Panc1 (cell line): ENCODE measurements at places on chromosomes 5 and 9.
A peak's percentile ranks its signal among the peaks of the same experiment; 100 is the strongest.

- no peak for DNase-seq
Observed at GRCh38 chr5:7464182-7464581, 68.2 kb downstream of the ADCY2 start.

GRCh38 chr5:159262859-159263568 lies at the start of gene UBLCP1:
UBLCP1 (plus strand) TSS chr5:159263290; CDS start chr5:159268916, 5,626 bp downstream.
- DNase-seq = peak; percentile 85

GRCh38 chr9:101468116-101468515 lies 32.5 kb upstream of the ALDOB start:
- no peak for DNase-seq

DNA sequence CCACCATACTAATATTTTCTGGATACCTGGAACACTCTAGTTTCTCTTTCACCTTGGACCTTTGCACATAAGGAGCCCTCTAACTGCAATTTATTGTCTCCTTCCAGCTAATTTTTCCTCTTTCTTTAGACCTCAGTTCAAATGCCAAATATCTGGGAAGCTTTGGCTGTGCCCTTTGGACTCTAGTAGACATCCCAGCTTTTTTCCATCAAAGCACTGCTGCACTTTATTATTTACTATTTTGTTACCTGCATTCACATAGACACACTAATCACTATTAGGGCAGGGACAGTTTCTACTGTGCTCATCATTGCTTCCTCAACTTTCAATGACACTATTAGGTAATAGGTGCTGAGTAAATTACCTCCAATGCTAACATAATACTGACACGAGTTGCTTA lies 2.1 kb downstream of the RIGI start:
- DNase-seq = no peak

- no peak for DNase-seq
Observed at GRCh38 chr5:178083922-178084321, 29.4 kb upstream of the N4BP3 start.

DNA sequence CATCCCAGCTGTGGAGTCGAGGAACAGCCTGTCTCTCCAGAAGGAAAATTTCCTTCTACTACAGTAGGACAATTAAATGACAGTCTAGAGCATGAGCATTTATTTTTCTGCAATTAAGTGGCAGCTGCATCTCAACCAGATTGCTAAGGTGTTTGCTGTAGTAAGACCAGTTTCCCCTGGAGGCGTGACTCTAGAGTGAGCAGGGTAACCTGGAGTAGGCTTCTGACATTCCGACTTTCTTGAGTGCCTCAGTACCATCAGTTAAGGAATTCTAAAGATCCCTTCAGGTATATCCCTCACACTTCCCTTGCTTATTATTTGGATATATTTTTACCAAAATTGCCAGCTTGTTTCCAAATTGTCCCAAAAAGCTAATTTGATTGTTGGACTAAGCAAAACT lies 59.2 kb upstream of the IRX2 start:
- no peak for DNase-seq

- DNase-seq = no peak
Observed at GRCh38 chr5:88823201-88823600, 59.8 kb downstream of the MEF2C start.

DNA sequence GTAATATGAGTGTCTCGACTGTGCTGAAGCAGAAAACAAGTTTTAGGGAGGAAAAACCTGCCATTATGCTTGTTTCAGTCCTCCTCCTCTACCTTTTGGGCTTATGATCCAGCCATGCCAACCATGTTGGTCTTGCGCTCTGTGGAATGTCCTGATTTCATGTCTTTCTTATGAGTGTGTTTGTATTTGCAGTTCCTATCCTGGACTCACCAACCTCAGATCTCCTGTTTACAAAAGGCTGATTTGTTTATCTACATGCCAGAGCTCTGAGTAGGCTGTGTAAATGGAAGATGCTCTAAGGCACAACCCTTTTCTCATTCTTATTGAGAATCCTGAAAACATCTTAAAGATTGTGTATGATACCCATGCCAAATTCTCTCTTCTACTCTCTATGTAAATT lies 138.6 kb downstream of the ARHGEF28 start:
- peak; percentile 92 for DNase-seq

DNA sequence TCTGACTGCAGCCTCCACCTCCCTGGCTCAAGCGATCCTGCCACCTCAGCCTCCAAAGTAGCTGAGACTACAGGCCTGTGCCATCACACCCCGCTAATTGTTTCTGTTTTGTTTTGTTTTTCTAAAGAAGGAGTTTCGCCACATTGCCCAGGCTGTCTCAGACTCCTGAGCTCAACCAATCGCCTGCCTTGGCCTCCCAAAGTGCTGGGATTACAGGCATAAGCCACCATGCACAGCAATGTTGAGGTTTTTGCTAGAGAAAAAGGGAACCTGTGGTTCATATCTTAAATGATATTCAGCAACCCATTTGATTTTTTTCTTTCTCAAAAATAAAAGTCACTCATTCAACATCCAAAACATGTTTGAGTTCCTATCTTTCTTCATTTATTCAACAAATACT lies 20.4 kb upstream of the DELE1 start:
- DNase-seq = no peak

DNA sequence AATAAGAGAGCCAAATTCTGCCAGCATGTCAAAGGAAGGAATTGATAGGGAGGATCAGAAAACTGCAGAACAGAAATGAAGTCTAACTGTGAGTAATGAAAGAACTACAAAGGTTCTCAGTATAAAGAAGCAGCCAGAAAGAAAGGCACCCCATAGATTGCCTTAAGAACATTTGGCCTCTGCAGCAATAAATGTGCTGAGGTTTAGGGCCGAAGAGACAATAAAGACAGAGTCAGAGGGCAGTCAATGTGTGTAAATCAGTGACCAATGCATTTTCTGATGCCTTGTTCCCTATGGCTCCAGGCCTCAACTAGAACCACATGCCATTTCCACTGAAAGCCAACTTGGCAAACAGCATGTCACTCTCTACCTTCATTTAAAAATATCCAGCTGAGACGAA lies 281.0 kb downstream of the HINT1 start:
- no peak for DNase-seq

GRCh38 chr5:168578538-168579487 lies at the start of gene PANK3:
PANK3 (minus strand) TSS chr5:168579368; CDS start chr5:168579283, 85 bp downstream.
- peak; percentile 32 for DNase-seq

DNA sequence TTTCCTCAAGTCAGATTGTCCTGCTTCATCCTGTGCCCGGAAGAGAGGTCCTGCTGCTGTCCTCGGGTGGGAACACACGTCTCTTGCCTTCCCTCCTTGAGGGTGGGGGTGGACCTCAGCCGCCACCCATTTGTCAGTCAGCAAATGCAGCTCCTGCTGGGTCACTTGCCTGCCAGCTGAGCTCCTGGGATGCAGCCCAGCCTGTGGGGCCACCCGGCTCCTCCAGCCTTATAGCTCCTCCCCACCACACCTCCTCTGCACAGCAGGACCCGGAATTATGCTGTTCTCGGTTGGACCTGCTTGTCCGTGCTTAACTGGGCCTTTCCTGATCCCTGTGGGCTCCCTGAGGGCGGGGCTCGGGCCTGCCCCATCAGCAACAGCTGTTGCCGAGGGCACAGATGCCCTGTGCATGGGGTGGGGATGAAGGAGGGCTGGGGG lies 52.7 kb downstream of the RXRA start:
- DNase-seq = no peak

DNA sequence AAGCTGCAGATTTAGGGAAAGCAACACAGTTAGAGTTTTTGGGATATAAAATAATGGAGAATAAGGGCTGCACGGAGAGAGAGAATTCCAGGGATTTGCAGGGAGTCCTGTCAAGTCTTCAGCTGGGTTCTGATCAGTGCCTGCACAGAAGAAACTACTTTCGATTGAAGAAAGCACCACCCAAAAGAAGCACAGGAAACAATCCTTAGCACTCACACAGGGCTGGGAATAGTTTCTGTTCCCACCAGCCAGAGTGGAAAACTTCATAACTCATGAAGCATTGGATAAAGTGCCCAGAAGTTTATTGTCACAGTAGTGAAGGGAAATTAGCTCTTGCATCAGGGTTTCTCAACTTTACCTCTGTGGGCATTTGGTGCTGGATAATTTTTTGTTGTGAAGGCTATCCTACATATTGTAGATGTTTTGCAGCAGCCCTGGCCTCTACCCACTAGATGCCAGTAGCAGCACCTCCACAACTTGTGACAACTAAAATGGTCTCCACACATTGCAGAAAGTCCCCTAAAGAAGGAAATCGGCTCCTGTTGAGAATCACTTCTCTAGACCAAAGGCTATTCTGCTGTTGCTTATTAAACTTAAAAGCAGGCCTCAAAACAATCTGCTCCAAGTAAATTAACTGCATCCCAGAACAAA lies 71.0 kb upstream of the FAM120A start:
- DNase-seq = no peak

GRCh38 chr5:94433397-94434163 lies 184.8 kb downstream of the KIAA0825 start:
- no peak for DNase-seq

DNA sequence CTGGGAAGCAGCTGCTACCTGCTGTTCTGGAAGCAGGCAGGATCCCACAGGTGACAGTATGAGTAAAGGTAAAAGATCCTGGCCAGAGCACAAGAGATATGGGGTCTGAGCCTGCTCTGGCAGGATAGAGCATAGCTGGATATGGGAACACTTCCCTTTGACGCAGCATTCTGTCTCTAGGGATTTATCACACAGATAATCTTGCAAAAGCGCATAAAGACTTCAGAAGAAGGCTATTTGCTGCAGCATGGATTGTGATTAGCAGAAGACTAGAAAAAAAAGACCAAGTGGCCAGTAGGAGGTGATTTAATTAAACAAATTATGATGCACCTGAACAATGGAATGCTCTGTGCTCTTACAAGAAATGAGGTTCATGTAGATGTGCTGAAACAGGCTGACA lies 52.4 kb upstream of the PWWP2A start:
- no peak for DNase-seq

GRCh38 chr9:128781187-128782070 lies 5.6 kb upstream of the TBC1D13 start:
- no peak for DNase-seq

GRCh38 chr5:135328128-135328687 lies 70.8 kb downstream of the MACROH2A1 start:
- no peak for DNase-seq

- DNase-seq = no peak
Observed at GRCh38 chr5:65535529-65535987, 27.4 kb downstream of the CENPK start.

- no peak for DNase-seq
Observed at GRCh38 chr9:84322828-84323227, 17.7 kb downstream of the SLC28A3 start.

GRCh38 chr9:14403081-14403480 lies 89.1 kb upstream of the NFIB start:
- DNase-seq = no peak

- no peak for DNase-seq
Observed at GRCh38 chr9:138070815-138071214, 193.2 kb downstream of the CACNA1B start.

DNA sequence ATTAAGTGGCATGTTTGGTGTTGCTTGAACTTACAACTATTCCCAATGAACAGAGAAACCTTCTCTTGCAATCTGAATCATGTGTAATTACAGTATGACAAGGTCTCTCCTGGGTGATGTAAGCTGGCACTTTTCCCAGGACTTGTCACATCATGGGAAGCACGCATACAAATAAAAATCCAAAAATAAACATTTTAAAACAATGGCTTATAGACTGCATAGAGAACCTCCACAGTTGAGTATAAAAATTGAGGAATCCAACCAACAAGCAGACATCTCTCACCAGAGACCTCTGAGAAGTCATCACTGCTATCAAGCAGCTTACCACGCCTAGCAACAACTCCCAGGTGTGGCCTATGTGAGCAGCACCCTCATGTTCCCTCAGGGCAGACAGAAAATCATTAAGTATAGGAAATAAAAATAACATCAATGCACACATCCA lies 3.9 kb downstream of the MLLT3 start:
- no peak for DNase-seq

GRCh38 chr9:34451135-34451534 lies 7.2 kb downstream of the FAM219A start:
- no peak for DNase-seq

- no peak for DNase-seq
Observed at GRCh38 chr5:52359261-52359660, 428.5 kb upstream of the ITGA1 start.

- DNase-seq = no peak
Observed at GRCh38 chr9:131640438-131641137, 95.3 kb downstream of the PRRT1B start.

DNA sequence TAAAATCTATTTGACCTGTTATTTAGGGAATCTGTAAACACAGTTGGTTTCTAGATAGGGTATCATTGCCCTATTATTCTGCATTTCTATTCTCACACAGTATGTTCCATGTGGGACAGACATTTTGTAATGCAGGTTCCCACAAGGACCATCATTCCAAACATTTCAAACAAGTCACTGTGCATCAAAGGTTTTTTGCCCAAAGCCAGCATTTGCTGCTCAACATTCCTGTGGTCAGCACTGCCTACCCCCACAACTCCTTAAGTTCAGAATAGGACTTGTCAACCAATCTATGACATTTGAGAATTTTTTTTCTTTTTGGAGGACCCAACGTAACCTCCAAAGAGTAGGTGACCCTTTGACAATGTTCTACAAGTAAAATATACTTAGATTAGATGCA lies 95.7 kb downstream of the LPAR1 start:
- no peak for DNase-seq

DNA sequence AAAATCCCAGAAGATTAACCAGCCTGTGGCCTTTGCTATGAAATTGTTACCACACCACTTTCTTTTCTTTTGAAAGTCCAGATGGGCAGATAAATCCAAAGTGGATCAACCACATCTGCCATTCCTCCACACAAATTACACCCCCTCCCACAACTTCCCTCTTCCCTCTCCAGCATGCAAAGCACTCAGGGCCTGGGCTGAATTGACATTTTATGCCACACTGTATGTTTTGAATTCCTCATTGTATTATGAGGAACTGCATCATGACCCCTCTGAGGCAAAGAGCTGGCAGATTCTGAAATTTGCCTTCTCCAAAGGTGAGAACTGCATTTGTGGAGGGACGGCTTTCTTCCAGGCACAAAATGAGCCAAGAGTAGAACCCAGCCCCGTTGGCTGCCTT lies 589.2 kb upstream of the KLF4 start:
- no peak for DNase-seq

DNA sequence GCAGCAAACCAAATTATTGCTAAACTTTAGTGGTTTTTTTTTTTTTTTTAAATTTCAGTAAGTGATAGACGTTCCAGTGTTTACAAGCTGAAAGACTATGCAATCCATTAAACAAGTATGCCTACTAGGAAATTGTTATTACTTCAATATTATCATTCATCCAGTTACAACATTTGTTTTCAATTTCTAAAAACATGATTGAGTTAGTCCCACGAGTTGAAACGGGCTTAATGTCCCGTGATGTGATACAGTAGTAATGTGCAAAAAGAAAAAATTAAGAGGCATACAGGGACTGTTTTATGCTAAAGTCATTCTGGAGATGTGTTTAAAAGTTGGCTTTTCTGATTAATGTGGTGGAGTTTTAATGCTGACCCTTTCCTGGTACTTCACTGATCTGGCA lies 550.3 kb upstream of the DMAC1 start:
- DNase-seq = no peak

DNA sequence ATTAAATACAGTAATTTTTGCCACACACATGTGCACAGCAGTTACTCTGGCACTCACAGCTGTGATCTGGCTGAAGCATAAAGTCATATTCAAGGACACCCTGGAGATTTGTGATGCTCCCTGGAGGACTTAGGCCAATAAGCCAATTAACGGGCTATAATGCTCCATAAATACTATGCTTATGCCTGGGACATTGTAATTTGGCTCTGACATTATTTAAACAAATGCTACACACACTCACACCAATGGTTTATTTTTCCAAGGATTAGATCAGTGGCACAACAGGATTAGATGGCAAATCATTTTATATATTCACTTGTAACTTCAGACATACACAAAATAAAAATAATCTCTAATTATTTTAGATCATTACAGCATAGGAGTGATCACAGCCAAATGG lies 111.2 kb downstream of the LMNB1 start:
- DNase-seq = no peak
